ENCODE measurements at places on chromosomes 11 and 22. TPM values are rescaled to one million over a fixed set of nuclear protein-coding genes. Genes with fewer than 3 reads are reported as not detected.
A peak's percentile ranks its signal among the peaks of the same experiment; 100 is the strongest.

The TSPAN32 gene
- total RNA-seq = 3.5 TPM

GRCh38 chr11:65434667-65435410 is 12.2 kb downstream of the NEAT1 start:
- DNase-seq = no peak

DNA sequence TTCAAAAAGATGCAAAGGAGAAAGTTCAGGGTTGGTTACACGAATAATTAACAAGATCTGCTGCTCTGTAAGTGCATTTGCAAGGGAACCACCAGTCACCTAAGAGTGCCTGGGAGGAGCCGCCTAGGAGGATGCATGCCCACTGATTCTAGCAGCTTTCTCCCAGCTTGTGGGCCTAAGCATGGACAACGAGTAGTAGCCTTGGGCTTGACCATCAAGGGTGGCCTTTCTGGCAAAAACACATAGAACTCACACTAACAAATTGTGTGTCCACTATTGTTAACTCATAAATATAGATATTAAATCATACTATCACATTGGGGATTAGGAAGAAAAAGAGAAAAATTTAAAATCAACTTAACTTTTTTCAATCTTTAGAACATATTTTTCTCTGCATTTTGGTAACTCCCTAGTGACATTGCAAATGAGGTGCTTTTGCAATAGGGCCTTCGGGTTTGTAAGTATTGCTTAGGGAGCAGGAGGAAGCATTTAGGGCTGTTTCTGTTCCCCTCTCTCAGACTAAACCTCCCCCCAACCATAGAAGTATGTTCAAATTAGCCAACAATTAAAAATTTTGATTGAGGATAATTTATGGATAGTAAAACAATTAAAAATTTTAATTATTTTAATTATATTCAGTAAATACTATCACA is 57.3 kb upstream of the CEP295 start:
- DNase-seq = no peak

GRCh38 chr11:92384358-92384757 is 159.7 kb downstream of the FAT3 start:
- no peak for DNase-seq

- no peak for DNase-seq
These were observed 14.2 kb downstream of the BMAL1 start for GRCh38 chr11:13291800-13292199.

DNA sequence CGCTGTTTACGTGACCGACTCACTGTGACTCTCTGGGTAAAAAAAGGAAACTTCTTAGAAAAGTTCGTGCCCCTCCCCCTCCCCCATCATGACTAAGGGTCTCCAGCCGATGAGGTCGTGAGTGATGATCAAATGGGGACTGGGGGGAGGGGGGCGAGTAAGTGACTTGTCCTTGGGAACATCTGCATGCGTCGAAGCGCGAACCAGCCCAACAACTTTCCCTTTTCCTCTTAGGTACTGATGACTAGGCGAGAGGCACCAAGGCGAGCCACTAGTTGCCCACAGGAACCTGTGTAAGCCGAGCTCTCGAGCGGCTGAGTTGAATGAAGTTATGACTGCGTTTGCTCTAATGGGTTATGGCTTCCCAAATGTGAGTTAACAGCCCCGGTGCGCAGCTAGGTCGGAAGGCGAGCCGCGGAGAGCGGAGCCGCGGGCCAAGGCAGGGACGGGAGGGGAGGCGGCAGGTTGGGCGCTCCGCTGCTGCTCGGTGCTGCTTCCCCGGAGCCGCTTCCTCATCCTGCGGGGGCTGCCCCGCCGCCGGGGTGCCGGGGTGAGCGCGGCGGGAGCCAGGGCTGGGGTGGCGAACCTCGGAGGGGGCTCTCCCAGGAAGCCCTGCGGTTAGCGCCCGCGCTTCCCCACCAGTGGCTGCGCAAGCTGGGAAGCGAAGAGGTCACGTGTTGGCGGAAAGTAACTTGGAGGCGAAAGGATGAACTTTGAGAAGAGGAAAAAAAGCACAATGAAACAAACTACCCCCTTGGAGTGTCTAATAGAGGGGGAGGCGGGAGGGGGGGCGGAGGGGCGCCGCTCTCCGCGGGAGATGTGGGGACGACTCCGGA is 22.1 kb upstream of the BDNF start:
- no peak for DNase-seq

GRCh38 chr11:69089258-69089657 is 40.5 kb downstream of the TPCN2 start:
- no peak for DNase-seq

DNA sequence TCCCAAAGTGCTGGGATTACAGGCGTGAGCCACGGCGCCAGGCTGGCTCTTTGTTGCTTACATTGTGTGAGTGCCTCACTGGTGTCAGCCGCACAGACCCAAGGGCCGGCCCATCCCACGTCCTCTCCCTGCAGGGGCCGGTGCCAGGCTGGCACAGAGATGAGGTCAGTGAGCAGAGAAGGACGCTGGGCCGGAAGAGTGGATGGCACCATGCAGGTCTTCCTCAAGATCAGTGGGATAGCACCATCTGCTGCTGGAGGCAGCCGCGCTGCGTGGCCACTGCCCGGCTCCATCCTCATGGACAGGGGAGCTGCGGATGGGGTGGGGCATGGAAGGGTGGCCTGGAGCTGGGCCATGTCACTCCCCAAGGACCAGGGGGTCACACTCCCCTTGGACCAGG is 22.0 kb upstream of the FGF4 start:
- DNase-seq = no peak

DNA sequence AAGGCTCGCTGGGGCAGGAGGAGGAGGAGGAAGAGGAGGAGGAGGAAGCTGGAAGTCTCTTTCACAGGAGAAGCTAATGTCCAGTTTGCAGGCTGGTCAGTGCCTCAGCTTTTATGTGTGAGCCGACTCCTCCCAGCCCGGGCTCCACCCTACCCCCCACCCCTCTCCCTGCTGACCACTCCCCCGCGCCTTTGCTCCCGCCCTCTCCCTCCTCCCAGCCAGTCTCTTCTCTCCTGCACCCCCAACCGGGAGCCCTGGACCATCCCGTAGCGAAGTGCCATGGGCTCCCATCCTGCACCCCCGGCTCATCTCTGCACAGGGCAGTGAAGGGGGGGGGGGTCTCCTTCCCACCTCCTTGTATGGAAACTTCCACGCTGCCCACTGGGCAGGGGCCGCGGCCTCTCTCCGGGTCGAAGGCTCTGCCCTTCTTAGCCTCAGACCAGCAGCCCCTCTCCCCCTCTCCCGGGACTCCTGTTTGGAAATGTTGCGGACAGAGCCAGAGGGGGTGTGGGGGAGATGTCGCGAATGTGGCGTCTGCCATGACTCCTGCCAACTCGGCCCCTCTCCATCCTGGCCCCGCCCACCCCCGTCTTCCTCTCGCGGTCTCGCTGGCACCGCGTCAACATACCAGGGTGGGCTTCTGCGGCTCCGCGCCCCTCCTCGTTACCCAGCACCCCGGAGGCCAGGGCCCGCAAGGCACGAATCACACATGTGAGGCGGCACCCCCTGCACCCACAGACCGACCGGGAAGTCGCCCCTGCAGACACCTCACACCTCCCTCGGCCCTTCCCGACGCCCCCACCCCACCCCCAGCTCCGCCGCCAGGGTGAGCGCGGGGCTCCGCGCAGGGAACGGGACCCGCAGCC is 1.8 kb downstream of the IGF2 start:
- DNase-seq = peak; percentile 55

GRCh38 chr11:36381015-36381360 is 84.9 kb downstream of the PRR5L start:
- no peak for DNase-seq

The HIPK3 gene
- 213 TPM for total RNA-seq

The SHANK2 gene
- total RNA-seq = 0.93 TPM

GRCh38 chr22:38505541-38506117 is 482 bp downstream of the DDX17 start:
- peak; percentile 92 for DNase-seq

The CDC42BPG gene
- total RNA-seq = 1.2 TPM

The NR1H3 gene
- 14.9 TPM for total RNA-seq

DNA sequence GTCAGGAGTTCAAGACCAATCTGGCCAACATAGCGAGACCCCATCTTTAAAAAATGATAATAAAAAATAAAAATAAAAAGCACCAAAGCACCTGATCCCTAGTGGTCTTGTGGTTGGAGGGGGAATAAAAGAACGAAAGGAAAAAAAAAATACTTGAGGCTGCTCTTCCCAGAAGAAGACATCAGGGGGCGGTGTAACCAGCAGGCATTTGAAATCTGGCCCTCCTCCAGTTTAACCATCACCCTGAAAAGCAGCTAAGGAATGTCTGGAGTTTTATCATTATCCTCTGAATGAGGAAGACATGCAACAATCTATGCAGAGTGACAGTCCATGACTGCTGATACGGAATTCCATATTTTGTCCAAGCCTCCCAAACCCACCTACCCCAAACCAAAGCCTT is 5.6 kb upstream of the KCTD17 start:
- no peak for DNase-seq

GRCh38 chr11:4699697-4700435 is 2.2 kb upstream of the OR51E2 start:
- no peak for DNase-seq

DNA sequence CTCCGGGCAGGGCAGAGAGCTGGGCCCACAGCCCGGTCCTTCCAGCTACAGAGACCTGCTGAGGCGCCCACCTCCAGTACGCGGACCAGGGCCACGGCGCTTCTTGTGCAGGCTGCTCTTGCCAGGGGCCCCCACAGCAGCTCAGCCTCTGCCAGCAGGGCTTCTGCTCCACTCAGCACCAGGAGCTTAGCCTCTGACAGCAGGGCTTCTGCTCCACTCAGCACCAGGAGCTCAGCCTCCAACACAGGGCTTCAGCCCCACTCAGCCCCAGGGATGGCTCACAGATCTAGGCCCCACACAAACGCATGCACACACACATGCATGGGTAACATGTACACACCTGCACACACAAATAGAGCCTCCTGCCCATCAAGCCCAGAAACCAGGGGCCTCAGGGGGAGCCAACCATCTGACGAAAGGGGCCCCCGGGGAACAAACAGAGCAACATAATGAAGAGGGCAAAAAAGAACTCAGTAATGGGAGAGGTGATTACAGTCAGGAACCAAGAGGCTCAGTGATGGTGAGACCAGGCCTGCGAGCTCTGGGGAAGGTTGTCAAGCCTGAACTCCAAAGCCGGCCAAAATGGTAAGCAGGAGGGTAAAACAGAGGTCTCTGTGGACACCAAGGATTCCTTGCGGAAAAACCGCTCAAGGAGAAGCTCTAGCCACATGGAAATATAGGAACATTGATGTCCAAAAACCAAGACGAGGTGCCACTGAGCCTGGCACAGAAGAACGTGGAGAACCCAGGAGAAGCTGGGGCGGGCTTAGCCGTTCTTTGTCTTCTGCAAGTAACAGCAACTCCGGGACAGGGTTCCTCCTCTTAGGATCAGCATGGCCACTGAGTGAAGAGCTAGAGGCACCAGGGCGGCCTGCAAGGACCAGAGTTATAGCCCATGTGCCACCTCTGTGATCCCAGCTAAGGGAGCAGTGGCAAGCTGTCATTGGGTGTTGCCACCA is 46.5 kb downstream of the GNB1L start:
- no peak for DNase-seq

GRCh38 chr11:47448566-47449427 is at the start of gene RAPSN:
Gene RAPSN (minus strand): TSS chr11:47449136. CDS start chr11:47448964, 172 bp downstream.
- DNase-seq = no peak

GRCh38 chr11:60377401-60378136 is 763 bp upstream of the MS4A7 start:
- no peak for DNase-seq

DNA sequence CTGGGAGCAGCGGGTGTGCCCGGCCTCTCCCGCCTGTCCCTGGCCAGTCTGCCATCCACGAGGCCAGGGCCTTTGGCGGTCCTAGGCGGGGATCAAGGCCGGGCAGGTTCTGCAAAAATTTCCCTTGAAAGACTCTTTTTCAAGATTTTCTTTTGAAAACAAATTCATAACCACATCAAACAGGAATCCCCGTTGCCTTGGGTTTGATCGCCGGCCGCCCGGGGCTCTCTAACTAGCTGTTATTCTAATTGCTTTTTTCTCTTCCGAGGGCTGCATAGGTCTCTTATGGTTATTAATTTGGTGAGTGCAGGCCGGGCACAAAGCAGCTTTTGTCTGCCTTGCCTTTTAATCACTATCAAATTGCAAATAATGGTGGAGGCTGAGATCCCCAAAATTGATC is 42.0 kb downstream of the CDKN1C start:
- DNase-seq = no peak

GRCh38 chr11:67056267-67057204 is at the start of gene RHOD:
Gene RHOD (plus strand): TSS chr11:67056847. CDS start chr11:67056903, 56 bp downstream.
- DNase-seq = peak; percentile 90

DNA sequence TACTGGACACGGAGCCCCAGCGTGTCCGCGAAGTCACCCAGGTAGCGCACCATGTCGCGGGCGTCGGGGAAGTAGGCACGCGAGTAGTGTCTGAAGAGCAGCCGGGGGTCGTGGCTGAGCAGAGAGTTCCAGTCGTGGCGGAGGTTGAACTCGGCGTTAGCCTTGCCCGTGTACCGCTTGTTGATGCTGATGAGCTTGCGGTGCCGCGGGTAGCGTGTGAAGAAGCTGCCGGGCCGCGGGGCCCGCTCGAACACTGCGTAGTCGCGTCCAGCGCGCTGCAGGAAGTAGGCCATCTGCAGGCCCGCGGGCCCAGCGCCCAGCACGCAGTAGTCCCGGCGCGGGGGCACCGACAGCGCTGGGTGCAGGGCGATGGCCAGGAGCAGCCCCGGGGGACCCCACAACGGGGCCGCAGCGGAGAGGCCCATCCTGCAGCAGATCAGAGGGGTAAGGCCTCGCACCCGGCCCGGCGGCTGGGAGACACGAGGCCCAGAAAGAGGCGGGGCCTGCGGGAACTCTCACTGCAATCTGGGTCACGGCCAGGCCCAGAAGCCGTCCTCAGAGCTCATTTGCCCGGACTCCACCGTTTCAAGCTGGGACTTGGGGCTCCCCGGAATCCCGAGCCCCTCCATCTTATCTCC is 723 bp downstream of the FOXRED2 start:
- DNase-seq = no peak

- no peak for DNase-seq
These were observed 5.5 kb downstream of the CD59 start for GRCh38 chr11:33730716-33731115.

GRCh38 chr11:2838091-2838490 is 47.5 kb downstream of the CDKN1C start:
- no peak for DNase-seq

The KCNQ1OT1 gene
- 5.4 TPM for total RNA-seq

DNA sequence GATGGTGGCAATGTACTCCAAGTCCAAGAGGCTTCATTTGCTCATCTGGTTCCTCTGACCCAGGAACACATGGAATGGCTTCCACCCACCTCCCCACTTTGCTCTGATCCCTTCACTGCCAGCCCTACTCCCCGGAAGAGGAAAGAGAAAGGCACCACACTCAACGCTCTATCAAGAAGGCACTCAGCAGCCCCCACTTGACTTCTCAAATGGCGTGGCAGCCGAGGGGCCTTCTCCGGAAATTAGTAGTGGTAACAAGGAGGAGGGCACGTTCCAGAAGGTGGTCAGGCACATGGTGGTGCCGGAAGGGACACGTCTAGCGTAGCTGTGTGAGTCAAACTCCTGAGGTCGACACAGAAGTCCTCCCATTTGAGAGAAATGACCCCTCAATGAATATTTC is 36.5 kb upstream of the CYP2D6 start:
- peak; percentile 67 for DNase-seq

The PGA4 gene
- 1.3 TPM for total RNA-seq

Measured in aorta (tissue), 5 donors.